ENCODE measurements at places on chromosomes 1 and 21. TPM values are rescaled to one million over a fixed set of nuclear protein-coding genes. Genes with fewer than 3 reads are reported as not detected.

GRCh38 chr1:99717005-99717404, 49.4 kb downstream of the FRRS1 start:
- DNase-seq, result no peak
- H3K36me3 ChIP-seq, result no peaks in the 10 kb centered on the region
- no peaks in the 10 kb centered on the region for H3K4me1 ChIP-seq

Gene FOXE3
- not detected for total RNA-seq

DNA sequence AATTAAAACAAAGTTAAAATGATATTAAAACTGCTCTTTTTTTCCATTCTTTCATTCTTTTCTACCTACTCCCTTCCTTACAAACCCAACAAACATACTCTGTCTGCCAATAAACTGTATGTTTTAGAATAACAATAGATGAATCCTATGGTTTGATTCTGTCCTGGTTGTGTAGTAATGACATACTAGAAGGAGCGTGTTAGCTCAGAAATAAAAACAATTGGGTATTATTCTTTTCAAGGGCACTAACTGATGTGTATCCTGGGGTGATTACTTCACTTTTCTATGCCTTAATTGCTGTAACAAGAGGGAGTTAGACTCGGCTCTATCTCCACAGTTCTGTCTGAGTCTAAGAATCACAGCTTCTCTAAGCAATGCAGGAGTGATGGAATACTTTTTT, 194.4 kb downstream of the GIPC2 start:
- H3K4me1 ChIP-seq, result no peaks in the 10 kb centered on the region
- H3K36me3 ChIP-seq, result no peaks in the 10 kb centered on the region
- no peak overlapping the region for H3K4me3 ChIP-seq
- peaks cover 14% of the 10 kb centered on the region for H3K27me3 ChIP-seq

- no peak overlapping the region for H3K27ac ChIP-seq
- H3K27me3 ChIP-seq, result no peaks in the 10 kb centered on the region
- DNase-seq, result no peak
- no peaks in the 10 kb centered on the region for H3K36me3 ChIP-seq
- no peak overlapping the region for H3K4me3 ChIP-seq
Measured at GRCh38 chr1:159752135-159752580, 28.6 kb upstream of the DUSP23 start.

GRCh38 chr1:110309767-110310166, 29.4 kb upstream of the RBM15 start:
- H3K4me3 ChIP-seq, result no peak overlapping the region
- H3K27me3 ChIP-seq, result no peaks in the 10 kb centered on the region
- no peaks in the 10 kb centered on the region for H3K4me1 ChIP-seq
- no peak for DNase-seq
- no peaks in the 10 kb centered on the region for H3K36me3 ChIP-seq
- H3K27ac ChIP-seq, result no peak overlapping the region

Gene CD46
- 108 TPM for total RNA-seq

Gene CLCA4
- total RNA-seq, result not detected

Gene ANKRD65
- total RNA-seq, result 0.17 TPM

All from activated T-cell treated with anti-CD3 and anti-CD28 coated beads, Interleukin-2, amount 50 U/mL, for 72 hours (primary cell).